ENCODE measurements at places on chromosomes 6 and 20.
A peak's percentile ranks its signal among the peaks of the same experiment; 100 is the strongest.

DNA sequence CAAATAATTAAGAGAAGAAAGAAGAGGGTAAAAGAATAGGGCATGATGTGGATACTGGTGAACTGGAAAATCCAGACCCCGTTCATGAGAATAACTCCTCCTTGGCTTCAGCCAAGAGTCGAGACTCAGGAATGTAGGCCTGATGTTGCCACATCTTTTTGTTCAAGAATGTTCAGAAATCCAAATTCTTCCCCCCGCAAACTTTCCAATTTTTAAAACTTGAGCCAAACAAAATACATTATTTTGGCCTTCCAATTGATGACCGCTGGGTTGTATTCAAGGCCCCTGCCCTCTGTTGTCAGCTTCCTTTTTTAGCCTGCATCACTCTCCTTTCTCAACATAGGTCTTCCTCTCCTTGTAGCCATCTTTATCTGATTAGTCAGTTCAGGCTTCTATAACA, 106.1 kb downstream of the TNFAIP3 start:
- no peak for DNase-seq

- DNase-seq, result no peak
Measured at GRCh38 chr20:13775867-13776266, 8.9 kb downstream of the ESF1 start.

GRCh38 chr20:7933346-7933745, 6.9 kb downstream of the HAO1 start:
- no peak for DNase-seq

GRCh38 chr6:112288475-112288874, 34.1 kb upstream of the LAMA4 start:
- DNase-seq, result no peak

DNA sequence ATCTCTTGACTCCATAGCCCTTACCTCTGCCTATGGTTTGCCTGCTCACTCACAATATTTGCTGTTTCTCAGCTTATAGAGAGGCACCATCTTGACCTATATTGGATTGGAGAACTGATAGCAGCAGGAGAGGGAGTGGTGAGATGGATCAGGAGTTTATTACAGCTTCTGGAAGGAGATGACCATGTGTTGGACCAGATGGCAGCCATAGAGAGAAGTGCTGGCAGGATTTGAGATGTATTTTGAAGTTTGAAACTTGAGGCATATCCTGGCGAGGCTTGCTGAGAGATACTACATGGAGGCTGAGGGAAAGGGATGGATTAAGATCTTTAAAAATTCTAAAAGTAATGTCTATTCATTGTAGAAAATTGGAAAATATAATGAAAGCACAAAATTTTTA, 198.0 kb upstream of the ZFP64 start:
- DNase-seq, result no peak

DNA sequence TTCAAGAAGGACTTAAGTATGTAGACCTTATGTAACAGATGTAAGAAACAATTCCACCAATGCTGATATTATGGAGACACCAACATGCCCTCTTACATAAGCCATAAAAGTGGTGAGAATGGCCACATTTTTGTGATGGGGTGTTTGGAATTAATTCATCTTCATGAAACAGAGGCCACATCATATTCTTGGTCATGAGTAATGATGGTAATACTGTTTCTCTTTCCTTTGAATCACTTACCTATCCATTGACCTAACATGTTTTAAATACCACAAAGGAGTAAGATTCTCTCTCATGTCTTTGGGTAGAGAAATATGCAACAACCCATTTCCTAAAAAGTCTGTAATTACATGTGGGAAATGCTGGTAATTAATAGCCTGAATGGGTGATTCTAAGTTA, 545.4 kb upstream of the FLRT3 start:
- no peak for DNase-seq

GRCh38 chr6:6090861-6091607, 84.3 kb upstream of the NRN1 start:
- DNase-seq, result no peak

- DNase-seq, result no peak
Measured at GRCh38 chr20:38355161-38356012, 9.1 kb downstream of the LBP start.

DNA sequence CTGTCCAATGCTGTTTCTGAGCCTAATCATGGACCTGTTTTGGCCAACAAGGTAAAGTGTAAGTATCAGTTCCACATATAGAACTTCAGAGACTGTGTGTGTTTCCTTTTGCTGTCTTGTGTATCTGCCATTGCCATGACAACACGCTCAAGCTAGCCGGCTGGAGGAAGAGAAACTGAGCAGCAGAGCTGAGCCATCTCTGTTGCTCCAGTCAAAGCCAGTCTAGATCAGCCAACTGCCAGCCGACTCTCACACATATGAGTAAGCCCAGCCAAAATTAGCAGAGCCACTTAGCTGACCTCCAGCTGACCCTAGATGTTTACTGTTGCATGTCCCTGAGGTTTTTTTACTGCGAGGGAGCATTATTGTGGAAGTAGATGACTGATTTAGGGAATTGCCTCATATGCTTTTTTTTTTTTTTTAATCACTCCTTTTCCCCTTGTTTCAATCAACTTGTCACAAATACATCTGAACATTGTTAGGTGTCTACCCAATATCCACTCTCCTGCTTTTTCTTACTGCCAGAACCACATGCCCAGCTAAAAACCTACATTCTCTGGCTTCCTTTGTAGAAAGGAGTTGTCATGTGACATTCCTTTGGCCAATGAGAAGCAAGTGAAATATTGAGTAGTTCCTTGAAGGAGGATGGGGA, 304.3 kb upstream of the SUPT3H start:
- DNase-seq, result peak; percentile 9

- no peak for DNase-seq
Measured at GRCh38 chr6:154070657-154071056, 31.6 kb downstream of the OPRM1 start.

GRCh38 chr20:40329321-40329720, 359.7 kb downstream of the MAFB start:
- DNase-seq, result no peak

DNA sequence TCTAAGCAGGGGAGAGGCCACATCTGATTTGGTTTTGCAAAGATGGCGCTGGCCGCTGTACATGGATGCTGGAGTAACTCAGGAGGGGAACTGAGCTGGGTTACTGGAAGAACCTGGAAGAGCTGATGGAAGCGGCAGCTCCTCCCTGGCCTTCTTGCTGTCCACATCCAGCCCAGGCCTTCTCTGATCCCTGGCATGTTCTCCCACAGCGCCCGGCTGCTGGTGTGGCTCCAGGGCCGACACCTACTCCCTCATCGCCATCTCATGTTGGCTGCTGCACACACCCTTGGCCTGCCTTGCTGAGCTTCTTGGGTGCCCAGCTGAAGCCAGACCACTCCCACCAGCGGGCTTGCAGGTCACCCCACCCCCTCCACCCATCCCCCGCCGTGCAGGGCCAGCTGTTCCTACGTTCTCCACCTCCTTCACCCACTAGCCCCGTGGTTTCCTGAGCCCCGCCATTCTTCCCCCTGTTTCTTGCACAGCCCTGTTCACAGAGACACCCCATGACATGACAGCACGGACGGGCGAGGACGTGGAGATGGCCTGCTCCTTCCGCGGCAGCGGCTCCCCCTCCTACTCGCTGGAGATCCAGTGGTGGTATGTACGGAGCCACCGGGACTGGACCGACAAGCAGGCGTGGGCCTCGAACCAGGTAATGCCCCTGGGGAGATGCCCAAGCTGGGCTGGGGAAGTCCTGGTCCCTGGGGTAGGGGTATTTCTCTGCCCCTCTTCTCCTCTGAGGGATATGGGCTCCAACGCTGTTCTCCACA, 28.4 kb downstream of the VSTM2L start:
- no peak for DNase-seq

DNA sequence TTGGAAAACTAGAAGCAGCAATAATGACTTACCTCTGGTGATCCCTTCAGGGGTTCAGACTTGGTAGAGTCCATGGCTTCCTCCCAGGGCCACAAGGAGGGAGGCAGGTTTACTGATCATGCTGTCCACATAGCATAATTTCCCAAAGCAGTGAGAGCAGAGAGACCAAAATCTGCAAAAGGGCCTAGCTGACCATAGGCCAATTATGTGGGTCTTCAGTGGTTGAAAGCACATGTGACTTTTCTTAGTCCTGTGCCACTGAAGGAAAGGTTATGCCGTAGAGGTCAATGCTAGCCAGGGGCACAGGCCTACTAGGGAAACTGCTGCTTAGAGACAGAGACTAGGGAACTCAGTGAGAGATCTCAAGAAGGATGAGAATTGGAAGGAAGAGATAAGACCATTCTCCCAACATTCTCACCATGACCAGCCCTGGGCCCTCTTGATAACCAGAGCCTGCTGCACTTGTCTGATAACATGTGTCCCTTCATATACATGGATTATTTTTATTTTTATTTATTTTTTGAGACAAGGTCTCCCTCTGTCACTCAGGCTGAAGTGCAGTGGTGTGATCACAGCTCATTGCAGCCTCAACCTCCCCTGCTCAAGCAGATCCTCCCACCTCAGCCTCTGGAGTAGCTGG, 2.0 kb upstream of the GTPBP2 start:
- no peak for DNase-seq

DNA sequence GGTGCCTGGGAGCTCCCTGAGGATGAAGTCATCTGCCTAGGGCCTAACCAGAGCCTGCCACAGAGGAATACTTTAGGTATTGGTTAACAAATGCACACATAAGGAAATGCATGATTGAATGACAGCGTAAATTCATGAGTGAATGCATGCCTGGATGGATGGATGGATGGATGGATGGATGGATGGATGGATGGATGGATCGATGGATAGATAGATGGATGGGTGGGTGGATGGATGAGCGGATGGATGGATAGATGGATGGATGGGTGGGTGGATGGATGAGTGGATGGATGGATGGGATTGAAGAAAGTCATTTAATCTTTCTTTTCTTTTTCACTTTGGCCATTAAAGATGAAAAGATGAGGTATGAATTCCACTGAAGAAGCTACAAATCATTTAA, 111.9 kb upstream of the SIRPG start:
- DNase-seq, result no peak

GRCh38 chr6:165266191-165266590, 43.2 kb downstream of the C6orf118 start:
- DNase-seq, result no peak

DNA sequence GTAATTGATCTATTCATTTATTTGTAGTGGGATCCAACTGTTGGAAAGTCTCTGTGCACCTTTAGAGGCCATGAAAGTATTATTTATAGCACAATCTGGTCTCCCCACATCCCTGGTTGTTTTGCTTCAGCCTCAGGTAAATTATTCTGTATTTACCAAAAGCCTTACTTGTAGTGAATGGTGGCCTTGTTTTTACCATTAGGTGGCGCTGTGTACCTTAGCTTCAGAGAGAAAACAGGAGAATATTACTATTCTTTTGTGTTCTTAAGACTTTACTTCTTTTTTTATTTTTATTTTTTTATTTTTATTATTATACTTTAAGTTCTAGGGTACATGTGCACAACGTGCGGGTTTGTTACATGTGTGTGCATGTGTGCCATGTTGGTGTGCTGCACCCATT, 23.7 kb downstream of the PEX7 start:
- peak; percentile 16 for DNase-seq

DNA sequence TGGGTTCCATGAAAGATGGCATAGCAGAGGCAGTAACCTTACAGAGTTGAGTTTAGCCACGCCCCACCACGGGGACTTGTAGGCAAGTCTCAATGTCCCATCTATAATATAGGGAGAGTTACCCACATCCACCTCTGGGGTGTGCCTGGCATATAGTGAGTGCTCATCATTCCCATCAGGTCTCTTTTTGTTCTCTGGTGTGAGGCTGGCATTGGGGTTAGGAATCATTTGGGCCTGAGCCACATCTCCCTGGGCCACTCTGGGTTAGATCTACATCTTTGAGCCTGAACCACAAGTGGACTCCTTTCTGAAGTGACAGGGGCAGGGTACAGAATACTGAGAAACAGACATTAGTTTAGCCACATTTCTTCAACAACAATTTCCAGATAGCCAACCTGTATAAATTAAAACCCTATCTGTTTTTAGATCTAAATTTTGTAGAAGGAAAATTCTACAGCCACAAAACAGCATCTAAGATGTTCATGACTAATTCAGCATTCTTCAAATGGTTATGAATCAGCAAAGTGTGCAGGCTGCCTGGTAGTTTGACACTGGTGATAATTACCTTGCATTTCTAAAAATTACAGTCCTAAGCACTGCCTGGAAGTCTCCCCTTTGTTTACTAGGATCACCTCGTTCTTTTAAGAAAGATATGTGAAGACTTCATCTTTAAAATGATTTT, 20.1 kb downstream of the RNF24 start:
- no peak for DNase-seq

DNA sequence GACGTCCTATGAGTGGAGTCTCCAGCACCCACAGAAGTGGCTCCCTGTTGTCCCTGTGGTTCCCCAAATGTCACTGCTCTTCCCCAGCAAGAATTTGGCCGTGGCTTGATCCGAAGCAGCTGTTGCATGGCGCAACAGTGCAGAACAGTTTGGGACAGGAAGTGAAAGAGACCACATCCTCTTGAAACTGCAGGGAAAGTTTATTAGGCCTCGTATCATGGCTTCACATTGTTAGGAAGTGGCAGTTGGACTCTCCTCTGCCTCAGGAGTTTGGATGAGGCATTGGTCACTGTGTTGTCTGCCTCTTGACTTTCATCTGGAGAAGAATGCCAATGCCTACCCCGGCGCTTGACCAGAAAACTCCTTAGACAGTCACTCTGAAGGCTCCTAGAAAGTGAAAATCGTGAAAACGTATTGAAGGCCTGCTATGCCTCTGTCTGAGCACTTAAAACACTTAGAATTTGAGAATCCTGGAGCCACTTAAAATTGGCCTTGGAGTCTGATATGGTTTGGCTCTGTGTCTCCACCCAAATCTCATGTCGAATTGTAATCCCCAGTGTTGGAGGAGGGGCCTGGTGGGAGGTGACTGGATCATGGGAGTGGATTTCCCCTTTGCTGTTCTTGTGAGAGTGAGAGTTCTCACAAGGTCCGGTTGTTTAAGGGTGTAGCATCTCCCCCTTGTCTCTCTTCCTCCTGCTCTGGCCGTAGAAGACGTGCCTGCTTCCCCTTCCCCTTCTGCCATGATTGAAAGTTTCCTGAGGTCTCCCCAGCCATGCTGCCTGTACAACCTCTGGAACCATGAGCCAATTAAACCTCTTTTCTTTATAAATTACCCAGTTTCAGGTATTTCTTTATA, 334.9 kb upstream of the JARID2 start:
- no peak for DNase-seq

All from T47D (cell line).